A172 (cell line): ENCODE measurements at places on chromosomes 2 and 18.

- no peak for DNase-seq
Observed at GRCh38 chr2:175441181-175441761, 259.8 kb upstream of the ATP5MC3 start.

DNA sequence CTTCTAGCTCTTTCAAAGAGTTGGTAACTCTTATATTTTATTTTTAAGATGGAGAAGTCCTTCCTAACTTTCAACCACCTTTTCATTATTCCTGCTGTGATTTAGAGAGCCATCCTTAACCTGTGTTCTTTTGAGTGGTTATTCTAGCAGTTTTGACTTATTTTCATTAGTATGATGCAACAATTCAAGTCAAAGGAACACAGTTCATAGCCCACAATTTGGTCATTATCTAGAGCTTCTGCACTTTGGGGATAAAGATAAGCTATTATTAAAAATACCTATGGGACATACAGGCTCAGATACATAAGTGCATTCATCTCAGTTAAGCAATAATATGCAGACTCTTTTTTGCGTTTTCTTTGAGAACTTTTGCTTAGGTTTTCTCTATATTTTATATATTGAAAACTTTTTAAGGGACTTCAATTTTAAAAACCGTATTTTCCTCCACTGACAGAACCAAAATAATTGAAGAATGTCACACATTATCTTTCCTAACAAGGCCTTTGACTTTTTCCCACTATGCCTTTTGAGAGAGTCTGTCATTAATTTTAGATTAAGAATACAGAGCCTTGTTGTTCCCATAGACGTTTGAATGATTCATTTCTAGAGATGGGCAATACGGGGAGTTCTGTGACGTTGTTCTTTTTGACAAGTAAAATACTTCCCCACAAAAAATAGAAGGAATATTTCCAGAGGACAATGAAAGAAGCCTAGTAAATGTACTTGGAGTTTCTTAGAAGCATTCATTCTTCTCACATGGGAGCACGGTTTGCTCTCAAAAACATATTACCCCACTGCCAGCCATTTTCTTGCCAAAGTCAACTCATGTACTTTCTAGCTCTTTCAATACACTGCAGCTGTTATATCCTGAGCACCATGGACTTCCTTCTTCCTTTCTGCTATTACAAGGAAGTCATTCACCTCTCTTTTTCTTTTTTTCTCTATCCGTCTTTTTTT is 42.9 kb upstream of the RASGRP3 start:
- no peak for DNase-seq

- DNase-seq, result no peak
Observed at GRCh38 chr2:151766437-151767153, 32.3 kb upstream of the NEB start.

- peak; percentile 66 for DNase-seq
Observed at GRCh38 chr2:223837287-223838061, at the start of gene AP1S3. AP1S3 (minus strand) TSS chr2:223837582; CDS start chr2:223837450, 132 bp downstream.

GRCh38 chr18:45330170-45330594 is 285.1 kb upstream of the SLC14A2 start:
- DNase-seq, result no peak

DNA sequence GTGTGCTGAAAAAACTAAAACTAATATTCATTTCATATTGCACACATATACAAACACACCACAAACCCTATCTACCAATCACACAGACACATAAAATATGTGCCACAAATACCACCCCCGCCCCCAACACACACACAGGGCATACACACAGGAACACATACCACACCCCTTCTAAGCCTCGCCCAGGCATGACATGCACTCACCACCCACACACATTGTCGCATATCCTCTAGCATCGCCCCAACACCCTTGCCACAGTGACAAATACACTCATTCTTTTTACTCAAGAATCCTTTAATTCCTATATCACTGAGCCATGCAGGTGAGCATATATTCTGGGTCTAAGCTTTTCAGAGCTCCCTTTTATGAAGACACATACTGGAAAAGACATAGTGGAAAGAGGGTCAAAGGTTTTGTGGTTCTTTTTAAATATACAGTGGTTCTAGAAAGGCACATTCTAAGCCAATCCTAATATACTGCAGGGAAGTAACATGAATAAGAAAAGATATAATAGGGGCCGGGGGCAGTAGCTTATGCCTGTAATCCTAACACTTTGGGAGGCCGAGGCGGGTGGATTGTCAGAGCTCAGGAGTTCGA is 24.5 kb upstream of the LCLAT1 start:
- DNase-seq, result peak; percentile 21

DNA sequence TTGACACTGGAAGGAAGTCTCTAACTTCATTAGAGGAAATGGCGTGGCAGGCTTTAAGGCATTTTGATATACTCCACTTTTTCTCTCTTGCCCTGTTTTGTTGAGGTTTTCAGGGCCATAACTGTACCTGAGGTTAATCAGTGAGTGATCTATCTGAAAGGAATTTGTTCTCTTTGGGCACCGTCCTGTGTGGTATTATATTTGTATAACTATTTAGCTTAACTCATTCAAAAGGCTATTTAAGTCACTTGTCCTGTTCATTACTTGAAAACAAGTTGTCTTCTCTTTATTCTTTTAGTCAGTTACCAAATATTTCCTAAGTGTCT is 180.4 kb downstream of the NEDD4L start:
- DNase-seq, result no peak

DNA sequence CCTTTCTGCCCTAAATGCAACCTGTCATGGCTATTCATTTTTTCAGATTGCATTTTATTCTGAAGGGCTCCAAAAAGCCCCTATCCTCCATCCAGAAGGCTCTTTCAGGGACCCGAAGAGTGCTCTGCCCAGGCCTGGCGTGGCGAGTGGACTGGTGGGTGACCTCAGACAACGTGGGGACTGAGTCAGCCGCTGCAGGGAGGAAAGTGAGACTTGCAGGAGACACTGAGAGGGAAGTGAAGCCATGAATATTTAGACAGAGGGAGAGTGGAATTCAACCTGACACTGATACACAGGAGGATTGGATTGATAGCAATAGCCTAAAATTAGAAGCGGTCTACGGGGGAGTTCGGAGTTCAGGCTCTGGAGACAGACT is 63.6 kb upstream of the SIX2 start:
- DNase-seq, result no peak

DNA sequence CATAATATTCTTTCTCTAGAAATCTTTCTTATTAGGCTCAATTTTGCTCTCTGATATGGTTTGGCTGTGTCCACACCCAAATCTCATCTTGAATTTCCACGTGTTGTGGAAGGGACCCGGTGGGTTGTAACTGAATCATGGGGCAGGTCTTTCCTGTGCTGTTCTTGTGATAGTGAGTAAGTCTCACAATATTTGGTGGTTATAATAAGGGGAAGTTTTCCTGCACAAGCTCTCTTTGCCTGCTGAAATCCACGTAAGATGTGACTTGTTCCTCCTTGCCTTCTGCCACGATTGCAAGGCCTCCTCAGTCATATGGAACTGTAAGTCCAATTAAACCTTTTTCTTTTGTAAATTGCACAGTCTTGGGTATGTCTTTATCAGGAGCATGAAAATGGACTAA is 73.8 kb downstream of the CAVIN2 start:
- no peak for DNase-seq

DNA sequence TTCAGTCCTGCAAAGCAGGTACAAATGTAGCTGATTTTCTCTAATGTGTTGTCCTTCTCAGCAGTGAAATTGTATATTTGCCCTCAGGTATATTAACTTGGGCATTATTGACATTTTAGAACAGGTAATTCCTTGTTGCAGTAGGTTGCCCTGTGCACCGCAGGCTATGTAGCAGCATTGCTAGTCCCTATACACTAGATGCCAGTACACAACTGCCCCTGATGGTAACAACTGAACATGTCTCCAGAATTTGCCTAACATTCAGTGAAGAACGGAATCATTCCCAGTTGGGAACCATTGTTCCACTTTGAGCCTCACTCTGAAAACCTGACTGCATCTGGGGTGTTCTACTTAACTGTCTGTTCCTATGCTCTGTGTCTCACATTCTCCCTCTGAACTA is 23.1 kb upstream of the TFPI start:
- no peak for DNase-seq

GRCh38 chr2:197850882-197851450 is 46.6 kb downstream of the PLCL1 start:
- no peak for DNase-seq

DNA sequence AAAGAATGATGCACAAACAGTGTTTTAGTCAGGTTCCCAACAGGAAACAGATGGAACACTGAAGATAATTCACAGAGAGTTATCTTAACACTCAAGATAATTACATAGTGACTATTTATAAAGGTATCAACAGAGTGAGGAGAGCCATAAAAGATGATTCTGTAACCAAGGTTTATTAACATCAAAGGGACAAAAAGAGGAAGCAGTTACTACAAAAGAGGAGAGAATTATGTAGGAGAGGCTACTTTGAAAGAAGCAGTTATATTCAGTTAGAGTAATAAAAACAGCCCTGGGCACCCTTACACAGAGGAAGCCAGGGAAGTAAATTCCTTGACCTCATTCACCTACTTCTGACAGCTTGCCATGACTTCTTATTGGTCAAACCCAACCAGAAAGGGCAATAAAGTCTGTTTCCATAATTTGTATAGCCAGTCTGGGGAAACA is 326.5 kb upstream of the SLC39A10 start:
- no peak for DNase-seq

DNA sequence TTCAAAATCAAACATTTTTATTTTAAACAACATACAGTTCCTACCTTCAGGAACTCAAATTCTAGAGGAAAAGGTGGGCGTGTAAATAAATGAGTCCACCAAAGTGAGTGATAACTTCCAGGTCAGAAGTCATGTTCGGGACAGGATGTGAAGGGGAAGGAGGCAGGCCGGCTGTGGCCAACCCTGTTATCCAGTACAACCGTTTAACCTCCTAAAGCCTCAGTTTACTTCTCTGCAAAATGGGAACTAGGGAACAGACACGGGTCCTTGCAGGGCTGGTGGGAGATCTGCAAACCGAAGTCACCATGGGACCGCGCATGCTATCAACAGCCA is 373 bp downstream of the EIPR1 start:
- peak; percentile 56 for DNase-seq

GRCh38 chr18:75054046-75054445 is 154.9 kb downstream of the PTGR3 start:
- no peak for DNase-seq

- no peak for DNase-seq
Observed at GRCh38 chr18:27270508-27270907, 85.4 kb upstream of the CHST9 start.

DNA sequence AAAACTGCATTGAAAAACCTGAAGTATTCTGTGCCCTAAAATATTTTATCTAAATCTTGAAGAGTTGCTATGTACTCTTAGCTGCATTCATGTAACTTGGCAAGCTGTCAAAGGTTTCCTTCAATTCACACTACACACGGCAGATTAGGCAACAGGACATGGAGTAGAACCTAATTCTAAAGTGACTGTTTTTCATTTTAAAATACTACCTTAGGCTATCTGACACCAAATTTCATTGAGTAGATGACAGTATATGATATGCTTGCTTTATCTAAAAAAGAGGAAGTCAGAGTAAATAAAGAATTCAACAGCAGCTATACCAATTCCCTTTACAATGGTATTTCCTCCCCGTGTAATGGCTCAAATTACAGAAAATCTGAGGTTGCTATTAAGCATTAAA is 45.4 kb downstream of the EXOC6B start:
- no peak for DNase-seq

DNA sequence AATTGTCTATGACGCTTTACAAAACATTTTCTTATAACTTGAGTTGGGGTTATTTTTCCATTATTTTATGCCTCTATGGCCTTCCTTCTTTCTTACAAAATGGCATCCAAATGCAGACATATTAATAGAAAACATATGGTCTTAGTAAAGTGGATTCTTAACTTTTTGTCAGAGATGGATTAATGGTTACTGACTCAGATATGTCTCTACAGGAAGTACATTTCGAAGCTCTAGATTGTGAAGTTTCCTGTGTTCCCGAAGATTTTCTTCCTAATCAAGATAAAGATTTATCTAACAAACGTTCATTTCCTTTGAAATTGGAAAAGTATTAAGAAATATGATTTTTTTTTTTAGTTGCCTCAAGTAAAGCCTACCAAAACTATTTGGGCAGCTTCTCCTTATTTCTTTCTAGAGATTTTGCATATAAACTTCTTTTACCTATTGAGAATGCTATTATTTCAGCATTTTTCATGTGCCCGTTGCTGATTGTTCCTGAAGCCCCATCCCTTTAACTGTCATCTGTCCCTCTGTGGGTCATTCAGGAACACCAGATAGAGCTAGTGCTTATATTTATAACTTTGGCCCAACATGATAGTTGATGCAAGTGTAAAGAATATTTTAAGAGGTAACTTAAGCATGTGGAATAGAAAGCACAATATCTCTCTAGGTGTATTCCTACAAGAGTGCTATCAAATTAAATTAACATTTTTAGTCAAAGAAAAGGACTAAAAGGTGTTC is 498.0 kb downstream of the CCDC85A start:
- DNase-seq, result peak; percentile 73

GRCh38 chr2:3970791-3971651 is 267.6 kb downstream of the DCDC2C start:
- DNase-seq, result no peak

- no peak for DNase-seq
Observed at GRCh38 chr2:69693775-69694450, 48.0 kb upstream of the ANXA4 start.

DNA sequence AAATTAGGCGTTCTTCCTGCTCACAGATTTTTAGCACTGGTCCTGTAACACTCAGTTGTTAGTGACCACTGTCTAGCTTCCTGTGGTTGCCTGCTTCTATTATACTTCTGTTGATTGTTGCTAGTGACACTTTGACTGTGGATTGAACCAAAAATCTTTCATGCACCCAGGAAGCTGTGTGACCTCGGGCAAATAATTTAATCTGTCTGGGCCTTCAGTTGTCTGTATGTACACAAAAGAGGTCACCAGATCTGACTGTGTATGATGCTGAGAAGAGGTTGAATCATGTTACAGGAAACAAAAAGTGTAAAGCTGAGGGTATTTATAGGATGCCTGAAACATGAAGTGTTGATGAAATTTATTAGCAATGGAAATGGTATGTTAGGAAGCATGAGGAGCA is 12.7 kb downstream of the ICOS start:
- no peak for DNase-seq

DNA sequence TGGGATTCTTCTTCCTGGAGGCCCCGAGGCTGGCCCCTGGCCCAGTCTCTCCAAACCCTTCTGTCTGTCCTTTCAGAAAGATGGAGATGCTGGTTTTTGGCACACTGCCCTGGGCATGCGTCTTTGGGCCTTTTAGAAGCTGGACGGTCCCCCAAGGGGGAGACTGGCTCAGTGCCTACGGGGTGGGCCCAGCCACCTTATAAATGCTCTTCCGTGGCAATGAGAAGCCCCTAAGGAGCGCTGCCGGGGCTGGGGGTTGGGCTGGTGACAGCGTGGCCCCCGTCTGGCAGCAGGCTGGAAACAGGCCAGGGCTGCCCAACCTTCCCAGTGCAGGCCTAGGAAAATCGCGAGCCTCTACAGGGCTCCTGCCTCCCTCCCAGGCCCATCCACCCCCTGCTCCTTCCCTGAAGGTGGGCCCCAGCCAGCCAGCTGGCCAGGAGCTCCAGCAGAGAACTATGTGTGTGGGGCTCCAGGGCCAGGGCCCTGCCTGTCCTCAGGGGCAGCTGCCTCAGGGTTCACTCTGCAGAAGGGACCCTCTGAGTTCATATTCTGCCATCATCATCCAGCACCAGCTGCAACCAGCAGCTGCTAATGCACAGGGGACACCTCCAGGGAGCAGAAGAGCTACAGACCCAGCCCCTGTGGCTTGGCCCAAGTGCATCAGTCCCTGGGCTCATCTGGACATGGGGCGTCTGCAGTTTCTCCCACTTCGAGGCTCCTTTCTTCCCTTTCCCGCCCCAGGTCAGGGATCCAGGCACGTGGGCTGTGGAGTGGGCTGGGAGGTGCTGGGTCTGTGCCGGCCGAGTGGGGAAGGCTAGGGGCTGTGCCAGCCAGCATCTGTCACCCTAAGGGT is 107.6 kb upstream of the OTOS start:
- DNase-seq, result no peak
